Activated T-helper 2 cell treated with anti-CD3 and anti-CD28 coated beads, Interferon-gamma antibody, Interleukin-2, Interleukin-4, amounts not matched to agents 10 μg/mL and 5 μg/mL and 100 μg/mL, durations not matched to agents 14 hours and 24 hours and 36 hours (primary cell): ENCODE measurements at places on chromosomes 1 and 21.

DNA sequence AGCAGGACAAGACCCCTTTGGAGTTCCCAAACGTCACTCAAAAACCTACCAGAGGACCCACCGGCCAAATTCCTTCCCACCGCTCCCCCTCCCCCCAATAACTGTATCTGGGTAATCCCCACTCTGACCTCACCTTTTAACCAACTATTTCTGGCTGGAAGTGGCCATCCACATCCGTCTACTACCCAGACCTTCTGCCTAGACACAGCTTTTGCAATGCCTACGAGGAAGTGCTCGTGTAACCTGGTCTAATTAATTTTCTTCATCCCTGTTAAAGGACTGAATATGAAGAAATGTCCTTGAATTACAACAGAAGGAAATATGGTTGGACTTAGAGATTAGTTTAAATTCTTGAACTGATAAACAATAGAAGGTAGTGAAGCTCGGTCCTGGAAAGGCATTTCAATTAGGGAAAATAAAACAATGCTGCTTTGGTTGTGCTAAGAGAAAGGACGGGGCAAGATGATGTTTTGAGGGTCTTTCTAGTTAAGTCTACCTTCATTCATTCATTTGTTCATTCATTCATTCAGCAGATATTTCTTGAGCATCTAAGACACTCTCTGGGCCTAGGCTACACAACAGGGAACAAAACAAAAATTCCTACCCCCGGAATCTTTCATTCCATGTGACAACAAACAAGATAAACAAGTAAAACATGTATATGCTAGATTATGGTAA is 18.8 kb downstream of the AVPR1B start:
- no peak for DNase-seq
- H3K4me3 ChIP-seq = no peak overlapping the region
- no peak overlapping the region for H3K27ac ChIP-seq
- H3K27me3 ChIP-seq = peaks cover 51% of the 10 kb centered on the region
- no peaks in the 10 kb centered on the region for H3K4me1 ChIP-seq

DNA sequence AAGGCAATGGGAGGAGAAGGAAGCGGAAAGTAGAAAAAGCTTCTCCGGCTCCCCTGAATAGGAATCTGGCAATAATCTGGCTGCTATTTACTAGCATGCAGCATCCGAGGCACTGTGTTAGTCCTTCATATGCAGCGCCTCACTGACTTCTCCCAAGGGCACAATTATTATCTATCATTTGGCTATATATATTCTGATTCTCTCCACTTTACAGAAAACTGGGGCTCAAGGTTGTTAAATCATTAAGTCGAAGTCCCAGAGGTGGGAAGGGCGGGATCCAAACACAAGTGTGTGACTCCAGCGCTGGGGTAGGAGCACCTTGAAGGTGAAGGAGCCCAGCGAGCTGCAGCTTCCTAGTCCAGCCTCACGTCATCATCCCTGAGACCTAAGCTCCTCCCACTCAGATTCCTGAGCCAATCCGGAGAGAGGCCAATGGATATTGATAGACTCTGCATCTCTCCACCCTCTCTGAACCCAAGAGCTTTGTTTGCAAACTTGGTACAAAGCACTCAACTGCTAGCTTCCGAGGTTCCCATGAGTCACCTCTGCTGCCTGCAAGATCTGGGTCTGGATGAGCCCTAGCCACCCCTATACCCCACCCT is 16.6 kb upstream of the EYA3 start:
- H3K4me3 ChIP-seq = no peak overlapping the region
- no peaks in the 10 kb centered on the region for H3K4me1 ChIP-seq
- no peak for DNase-seq
- peaks cover 46% of the 10 kb centered on the region for H3K27me3 ChIP-seq
- no peaks in the 10 kb centered on the region for H3K36me3 ChIP-seq

DNA sequence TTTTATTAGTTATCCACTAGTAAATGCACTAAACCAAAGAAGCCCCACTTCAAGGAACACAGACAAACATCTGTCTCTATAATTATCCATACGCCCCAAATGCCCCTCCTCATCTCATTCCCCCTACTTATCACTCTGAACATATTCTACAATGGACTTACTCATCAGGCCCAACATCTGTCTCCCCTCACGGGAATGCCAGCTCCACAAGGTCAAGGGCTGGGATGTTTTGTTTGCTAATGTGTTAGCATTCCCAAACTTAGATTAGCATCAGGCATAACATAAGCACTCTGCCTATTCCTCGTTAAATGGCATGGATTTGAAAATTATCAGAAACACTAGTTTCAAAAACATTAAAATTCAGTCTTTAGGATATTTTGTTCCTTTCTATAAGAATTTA is 279.5 kb downstream of the DSCAM start:
- no peaks in the 10 kb centered on the region for H3K27me3 ChIP-seq
- no peaks in the 10 kb centered on the region for H3K4me1 ChIP-seq
- H3K27ac ChIP-seq = no peak overlapping the region
- no peak for DNase-seq
- no peaks in the 10 kb centered on the region for H3K36me3 ChIP-seq

DNA sequence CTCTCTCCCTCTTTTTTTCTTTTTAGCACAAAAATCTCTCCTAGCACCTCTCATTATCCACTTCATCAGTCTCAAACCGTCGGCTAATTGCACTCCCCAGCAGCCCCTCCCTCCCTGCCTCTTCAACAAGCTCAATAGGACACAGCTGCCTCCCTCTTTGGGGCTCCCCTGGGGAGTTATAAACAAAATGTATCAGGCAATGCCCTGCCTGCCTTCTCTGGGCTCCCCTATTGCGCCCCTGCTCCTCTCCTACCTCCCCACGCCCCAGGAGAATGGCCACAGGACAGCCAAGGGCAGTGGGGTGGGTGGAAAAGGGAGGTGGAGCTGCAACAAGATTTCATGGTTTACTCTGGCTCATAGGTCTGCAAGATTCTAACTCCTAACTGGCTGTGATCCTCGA is 147.1 kb upstream of the GRIK3 start:
- H3K36me3 ChIP-seq = no peaks in the 10 kb centered on the region
- DNase-seq = no peak
- H3K27ac ChIP-seq = no peak overlapping the region
- H3K4me1 ChIP-seq = no peaks in the 10 kb centered on the region
- H3K4me3 ChIP-seq = no peak overlapping the region

DNA sequence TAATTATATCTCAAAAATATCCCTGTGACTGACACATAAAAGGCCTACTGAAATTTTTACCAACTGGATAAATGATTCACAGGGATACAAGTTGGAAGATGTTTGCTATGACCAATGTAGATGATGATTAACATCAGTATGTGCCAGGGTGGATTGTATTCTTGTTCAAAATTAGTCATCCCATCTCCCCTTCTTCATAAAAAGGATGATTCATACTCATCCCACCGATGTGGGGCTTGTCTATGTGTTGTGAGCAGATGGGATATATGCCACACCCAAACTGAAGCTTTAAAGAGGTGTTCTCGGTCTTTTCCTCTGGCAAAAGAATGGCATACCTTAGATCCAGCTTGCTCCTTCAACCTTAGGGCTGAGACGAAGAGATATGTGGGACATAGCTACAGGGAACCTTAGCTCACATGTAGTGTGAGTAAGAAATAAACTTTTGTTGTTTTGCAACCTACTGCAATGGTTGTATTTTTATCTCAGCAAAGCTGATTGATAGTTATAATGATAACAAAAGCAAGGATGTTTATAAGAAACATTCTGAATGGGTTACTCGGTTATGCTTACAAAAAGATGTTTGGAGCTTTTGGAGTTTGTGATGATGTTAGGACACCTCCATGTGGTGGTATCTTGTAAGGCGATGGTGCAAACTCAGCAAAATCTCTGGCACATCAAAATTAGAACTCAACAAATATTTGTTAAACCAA is 29.4 kb downstream of the SPATA17 start:
- H3K36me3 ChIP-seq = no peaks in the 10 kb centered on the region
- no peaks in the 10 kb centered on the region for H3K4me1 ChIP-seq
- DNase-seq = no peak
- H3K4me3 ChIP-seq = no peak overlapping the region
- H3K27ac ChIP-seq = no peak overlapping the region
- peaks cover 2% of the 10 kb centered on the region for H3K27me3 ChIP-seq
